Activated T-cell treated with anti-CD3 and anti-CD28 coated beads, Interleukin-2, amount 50 U/mL, for 24 hours (primary cell): ENCODE measurements at places on chromosomes 5 and 9.

GRCh38 chr5:79237740-79238560 is 2.0 kb downstream of the JMY start:
- DNase-seq = no peak

GRCh38 chr5:81046041-81046440 is 85.9 kb downstream of the RASGRF2 start:
- no peak for DNase-seq

- no peak for DNase-seq
Measured at GRCh38 chr9:93812410-93812668, 142.8 kb downstream of the BARX1 start.

DNA sequence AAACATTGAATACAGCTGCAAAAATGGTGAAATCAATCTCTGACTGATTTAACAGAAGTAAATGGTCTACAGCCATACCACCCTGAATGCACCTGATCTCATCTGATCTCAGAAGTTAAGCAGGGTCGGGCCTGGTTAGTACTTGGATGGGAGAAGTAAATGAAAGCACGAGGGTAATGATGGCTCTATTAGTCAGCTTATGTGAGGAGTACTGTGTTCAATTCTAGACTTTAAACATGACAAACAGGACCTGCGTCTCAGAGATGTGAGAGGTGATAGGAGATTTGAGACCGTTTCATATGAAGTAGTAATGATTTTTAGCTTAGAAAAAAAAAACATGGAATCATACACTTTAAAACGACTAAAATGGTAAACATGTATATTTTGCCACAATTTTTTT is 77.1 kb upstream of the SUSD1 start:
- DNase-seq = no peak

- no peak for DNase-seq
Measured at GRCh38 chr5:102591650-102592049, 92.8 kb upstream of the SLCO6A1 start.

DNA sequence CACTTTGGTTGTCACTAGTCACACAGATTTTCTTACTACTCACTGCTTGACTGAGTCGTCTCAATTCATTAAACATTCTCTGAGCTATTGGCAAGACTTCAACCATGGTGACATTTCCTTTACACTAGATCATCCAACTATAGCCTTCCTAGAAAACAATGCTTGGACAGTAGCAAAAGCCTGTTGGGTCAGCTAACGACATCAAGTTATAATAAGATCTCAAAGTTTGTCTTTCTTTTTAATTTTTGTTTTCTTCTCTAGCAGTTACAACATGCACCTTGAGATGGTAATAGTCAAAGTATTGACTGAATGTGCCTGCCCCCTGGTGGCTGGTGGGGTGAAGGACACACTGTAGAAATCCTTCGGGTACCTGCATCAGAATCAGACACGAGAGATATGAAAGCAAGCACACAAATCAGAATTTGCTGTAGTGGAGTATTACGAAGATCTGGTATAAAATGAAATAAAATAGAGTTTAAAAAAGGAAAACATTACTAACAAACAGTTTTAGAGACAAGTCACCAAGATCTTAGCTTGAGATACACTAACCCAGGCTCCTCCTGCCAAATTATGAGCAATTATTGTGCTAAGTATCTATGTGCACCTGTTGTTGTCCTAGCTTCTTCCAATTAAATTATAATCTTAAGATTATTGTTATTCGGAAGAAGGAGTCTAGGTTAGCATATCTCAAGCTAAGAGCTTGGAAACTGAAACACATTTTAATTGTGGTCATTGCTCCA is 81.2 kb downstream of the ARL15 start:
- DNase-seq = peak; percentile 79

- no peak for DNase-seq
Measured at GRCh38 chr5:20030125-20030524, 42.1 kb upstream of the CDH18 start.

DNA sequence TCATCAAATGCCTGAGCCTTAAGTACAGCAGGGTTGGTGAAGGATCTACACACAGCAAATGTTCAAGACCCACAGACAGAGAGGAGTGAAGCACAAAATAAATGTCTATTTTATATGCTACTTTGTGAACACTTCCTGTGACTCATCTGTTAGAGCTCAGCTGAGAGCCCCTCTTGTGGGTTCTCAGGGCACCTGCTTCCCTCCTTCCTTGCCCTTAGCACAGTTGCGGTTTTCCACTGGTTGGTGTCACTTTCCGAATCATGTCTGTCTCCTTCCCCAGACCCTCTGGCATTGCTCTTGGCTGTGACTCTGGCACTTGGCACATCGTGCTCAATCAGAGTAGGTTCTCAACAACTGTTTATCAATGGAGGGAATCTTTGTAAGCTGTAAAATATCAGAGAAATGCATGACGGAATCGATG is 128.5 kb upstream of the STC2 start:
- no peak for DNase-seq

GRCh38 chr5:180598316-180598701 is 7.0 kb upstream of the SCGB3A1 start:
- peak; percentile 20 for DNase-seq

- DNase-seq = no peak
Measured at GRCh38 chr5:67748165-67748690, 467.3 kb upstream of the PIK3R1 start.

- DNase-seq = no peak
Measured at GRCh38 chr5:82044010-82044409, 72.2 kb downstream of the ATG10 start.

- no peak for DNase-seq
Measured at GRCh38 chr5:90293931-90294330, 115.6 kb downstream of the CETN3 start.

- DNase-seq = peak; percentile 17
Measured at GRCh38 chr5:179161901-179162300, 101.7 kb downstream of the ZNF354C start.

GRCh38 chr9:79757881-79758669 is 186.3 kb downstream of the TLE4 start:
- DNase-seq = no peak

DNA sequence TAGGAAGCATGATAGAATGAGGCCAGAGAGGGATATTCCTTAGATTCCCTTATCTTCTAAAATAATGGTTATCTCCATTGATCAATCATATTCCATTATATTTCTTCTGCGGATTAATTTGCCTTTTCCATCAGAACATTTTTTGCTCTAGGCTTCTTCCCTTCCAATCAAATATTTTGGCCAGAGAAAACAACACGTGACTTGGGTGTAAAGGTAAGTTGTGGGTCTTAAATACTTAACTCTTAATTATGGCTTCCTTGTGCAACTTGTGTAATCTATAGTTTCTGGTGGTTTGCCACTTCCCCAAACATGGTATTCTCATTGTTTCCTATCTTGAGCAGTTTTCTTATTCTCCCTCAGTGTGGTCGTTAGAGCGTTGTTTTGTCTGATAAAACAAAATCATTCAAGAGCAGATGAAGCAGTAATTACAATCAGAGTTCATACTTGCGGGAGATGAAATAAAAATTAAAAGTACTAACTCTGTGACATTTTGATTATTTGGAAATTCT is 889.3 kb downstream of the MAT2B start:
- no peak for DNase-seq

- no peak for DNase-seq
Measured at GRCh38 chr5:39466846-39467245, 42.1 kb upstream of the DAB2 start.

GRCh38 chr5:83036991-83037575 is 40.1 kb downstream of the TMEM167A start:
- no peak for DNase-seq

- DNase-seq = no peak
Measured at GRCh38 chr5:78077369-78078068, 217.0 kb downstream of the AP3B1 start.

- DNase-seq = no peak
Measured at GRCh38 chr9:113504725-113505590, 41.4 kb downstream of the RGS3 start.

- DNase-seq = no peak
Measured at GRCh38 chr9:70020991-70021571, 22.6 kb upstream of the MAMDC2 start.

DNA sequence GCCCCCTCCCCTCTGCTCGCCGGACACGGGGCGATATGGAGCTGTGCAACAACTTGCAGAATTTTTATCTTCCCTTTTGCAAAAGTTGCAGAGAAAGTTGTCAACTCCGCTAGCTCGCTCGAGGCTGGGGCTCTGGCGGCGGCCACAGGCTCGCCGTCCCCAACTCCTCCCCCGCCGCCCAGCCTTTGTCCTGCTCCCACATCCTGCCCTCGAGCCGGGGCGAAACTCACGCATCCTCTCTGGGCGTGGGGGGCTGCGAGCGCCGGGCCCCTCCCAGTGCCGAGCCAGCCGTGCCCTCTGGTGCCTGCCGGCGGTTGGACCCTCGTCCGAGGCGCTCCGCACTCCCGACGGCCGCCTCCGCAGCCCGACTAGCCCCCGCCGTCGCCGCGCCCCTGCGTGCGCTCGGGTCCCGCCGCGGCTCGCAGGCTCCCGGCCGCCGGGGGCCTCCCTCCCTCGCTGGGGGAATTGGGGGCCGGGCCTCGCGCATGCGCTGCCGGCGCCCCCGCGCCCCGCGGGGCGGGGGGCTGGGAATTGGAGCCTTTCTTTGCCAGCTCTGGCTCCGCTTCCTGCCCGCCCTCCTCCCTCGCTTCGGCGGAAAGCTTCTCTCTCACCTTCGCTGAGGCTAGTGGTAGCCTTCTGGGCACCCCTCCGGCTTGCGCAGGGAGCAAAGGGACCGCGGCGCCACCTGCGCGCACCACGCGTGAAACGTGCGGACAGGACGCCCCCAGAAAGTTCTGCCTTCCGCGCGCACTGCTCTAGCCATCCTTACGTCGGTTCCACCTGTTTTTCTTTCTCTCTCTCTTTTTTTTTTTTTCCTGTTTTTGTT is at the start of gene CCNJL:
Gene CCNJL, minus strand, starts transcription at position 431 of the 826 bp plus-strand sequence. CDS start 641 bp downstream, outside the sequence.
- DNase-seq = peak; percentile 30

DNA sequence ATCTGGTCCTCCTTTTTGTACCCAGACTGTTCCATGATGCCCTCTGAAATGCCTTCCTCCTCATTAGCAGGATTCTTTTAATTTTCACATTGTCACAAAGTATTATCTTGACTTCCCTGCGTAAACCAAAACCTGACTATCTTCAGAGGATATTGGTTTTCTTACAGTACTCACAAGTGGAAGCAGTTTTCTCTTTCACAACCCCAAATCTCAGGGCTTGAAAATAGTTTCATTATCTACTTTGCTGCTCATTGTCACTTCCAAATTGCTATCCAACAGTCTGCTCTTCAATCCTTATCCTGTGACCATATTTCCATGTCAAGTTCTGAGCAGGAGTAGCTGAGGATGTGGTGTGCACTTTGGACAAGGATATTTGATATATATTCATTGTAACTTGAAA is 324.1 kb downstream of the FAM170A start:
- no peak for DNase-seq

- DNase-seq = no peak
Measured at GRCh38 chr5:96963267-96963666, 27.4 kb downstream of the LNPEP start.

GRCh38 chr9:112878752-112879151 is 11.9 kb downstream of the SLC46A2 start:
- no peak for DNase-seq

DNA sequence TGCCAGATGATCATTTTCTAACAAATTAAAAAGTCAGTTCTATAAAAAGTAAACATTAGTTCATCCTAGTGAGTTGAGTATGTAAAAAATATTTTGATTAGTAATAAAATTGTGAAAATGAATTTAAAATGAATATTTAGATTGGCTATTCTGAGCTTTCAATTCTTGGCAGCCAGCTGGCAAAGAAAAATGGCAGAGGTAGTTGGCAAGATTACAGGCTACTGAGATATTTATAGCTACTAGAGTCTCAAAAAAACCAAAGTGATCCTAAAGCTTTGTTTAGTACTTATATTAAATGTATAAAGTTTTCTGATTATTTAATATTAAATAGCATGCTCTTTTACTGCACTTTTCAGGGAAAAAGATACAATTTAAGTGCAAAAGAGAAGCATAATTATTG is 25.0 kb downstream of the SGTB start:
- DNase-seq = no peak

DNA sequence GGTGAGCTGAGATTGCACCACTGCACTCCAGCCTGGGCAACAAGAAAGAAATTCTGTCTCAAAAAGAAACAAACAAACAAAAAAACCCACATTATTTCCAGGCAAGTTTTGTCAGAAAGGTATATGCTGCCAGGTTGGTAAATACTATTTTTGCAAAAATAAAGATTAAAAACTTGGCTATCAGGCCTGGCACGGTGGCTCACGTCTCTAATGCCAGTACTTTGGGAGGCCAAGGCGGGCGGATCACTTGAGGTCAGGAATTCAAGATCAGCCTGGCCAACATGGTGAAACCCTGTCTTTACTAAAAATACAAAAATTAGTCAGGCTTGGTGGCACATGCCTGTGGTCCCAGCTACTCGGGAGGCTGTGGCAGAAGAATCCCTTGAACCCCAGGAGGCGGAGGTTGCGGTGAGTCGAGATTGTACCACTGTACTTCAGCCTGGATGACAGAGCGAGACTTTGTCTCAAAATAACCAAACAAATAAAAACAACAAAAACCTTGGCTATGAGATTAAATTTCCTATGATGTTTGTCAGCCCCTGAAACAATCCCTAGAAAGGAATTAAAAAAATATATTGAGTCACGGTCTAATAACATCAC is 22.7 kb downstream of the AGXT2 start:
- DNase-seq = no peak

GRCh38 chr5:164202338-164202737 is 696.9 kb downstream of the MAT2B start:
- no peak for DNase-seq

GRCh38 chr9:128121924-128122808 is 5.4 kb downstream of the PTGES2 start:
- no peak for DNase-seq

DNA sequence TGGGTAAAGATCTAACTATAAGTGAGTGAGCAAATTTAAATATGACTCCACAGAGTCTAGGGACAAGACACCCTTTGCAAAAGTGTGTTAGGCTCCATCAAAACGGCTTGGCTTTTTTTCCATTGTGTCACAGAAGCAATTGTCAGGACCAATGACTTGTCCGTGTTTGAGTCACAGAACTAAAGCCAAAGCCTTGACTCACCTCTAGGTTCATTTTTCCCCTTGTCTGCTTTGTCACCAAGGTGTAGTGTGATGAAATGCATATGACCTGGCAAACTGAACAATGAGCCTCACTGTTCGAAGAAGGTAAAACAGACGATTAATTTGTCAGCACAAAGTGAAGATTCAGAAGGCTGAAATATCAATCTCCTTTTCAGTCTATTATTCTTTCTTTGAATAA is 331.0 kb downstream of the GLIS3 start:
- no peak for DNase-seq

- DNase-seq = no peak
Measured at GRCh38 chr5:112196584-112196983, 222.5 kb downstream of the EPB41L4A start.

GRCh38 chr9:91711755-91712601 is 238.1 kb downstream of the ROR2 start:
- peak; percentile 63 for DNase-seq

GRCh38 chr5:142698447-142699183 is 12.7 kb upstream of the FGF1 start:
- no peak for DNase-seq

- DNase-seq = no peak
Measured at GRCh38 chr5:108487951-108488350, 106.1 kb upstream of the FBXL17 start.
